ENCODE measurements at places on chromosomes 16 and 17. TPM values are rescaled to one million over a fixed set of nuclear protein-coding genes. Genes with fewer than 3 reads are reported as not detected.

- peak; percentile 25 for DNase-seq
- no peak overlapping the region for H3K27ac ChIP-seq
- H3K4me1 ChIP-seq, result peaks cover 27% of the 10 kb centered on the region
- H3K4me3 ChIP-seq, result peak overlapping the region; percentile 81
Observed at GRCh38 chr17:29388937-29389336, 1.2 kb upstream of the TAOK1 start.

DNA sequence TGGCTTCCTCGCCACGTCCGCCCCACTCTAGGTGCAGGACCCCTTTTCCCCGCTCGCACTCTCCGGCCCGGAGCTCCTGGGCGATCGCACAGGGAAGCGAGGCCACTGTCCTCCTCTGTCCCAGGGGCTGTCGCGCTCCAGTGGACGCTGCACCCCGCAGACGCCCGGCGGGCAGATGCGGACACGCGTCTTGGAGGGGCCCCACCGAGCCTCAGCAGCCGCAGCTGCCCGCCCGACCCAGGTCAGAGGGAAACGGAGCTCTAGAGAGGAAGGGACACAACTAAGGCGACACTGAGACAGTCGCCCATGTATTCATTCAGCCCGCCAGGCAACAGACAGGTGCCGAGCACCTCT, 726 bp upstream of the SLC13A5 start:
- no peaks in the 10 kb centered on the region for H3K36me3 ChIP-seq
- peaks cover 11% of the 10 kb centered on the region for H3K4me1 ChIP-seq
- peaks cover 52% of the 10 kb centered on the region for H3K27me3 ChIP-seq

DNA sequence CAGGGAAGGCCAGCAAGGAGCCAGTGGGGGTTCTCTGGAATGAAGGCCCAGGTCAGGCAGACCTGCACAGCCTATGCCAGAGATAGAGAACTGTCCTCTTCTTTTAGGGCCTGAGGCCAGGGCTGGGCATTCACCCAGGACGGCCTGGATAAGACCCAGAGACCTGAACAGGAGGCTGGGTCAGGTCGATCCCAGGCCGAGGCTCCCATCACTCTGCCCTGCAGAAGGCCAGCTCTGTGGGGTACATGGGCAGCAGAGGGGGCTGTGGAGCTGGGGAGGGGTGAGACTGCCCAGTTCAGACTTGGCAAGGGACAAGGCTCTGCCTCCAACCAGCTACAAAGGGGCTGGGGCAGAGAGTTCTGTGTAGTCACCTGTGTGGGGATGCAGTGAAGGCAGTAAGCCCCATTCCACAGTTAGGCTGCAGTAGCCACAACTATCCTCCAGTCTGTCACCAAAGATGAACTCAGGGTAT, 14.6 kb downstream of the HSD11B2 start:
- H3K36me3 ChIP-seq, result no peaks in the 10 kb centered on the region
- no peak overlapping the region for H3K27ac ChIP-seq
- H3K4me3 ChIP-seq, result no peak overlapping the region

DNA sequence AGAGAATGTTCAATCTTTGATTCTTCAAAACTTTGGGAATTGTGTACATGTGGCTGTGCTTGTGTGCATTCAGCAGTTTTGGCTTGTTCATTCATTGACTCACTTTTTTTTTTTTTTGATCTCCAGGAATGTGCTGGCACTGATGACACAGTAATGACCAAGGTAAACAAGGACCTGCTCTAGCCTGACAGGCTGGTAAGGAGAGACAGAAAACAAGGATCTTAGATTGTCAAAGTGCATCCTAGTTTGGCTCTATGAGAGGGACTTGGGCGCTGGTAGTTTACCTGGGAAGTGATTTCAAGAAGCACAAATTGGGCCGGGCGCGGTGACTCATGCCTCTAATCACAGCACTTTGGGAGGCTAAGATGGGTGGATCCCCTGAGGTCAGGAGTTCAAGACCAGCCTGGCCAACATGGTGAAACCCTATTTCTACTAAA, 233.1 kb upstream of the WSCD1 start:
- no peaks in the 10 kb centered on the region for H3K36me3 ChIP-seq
- no peaks in the 10 kb centered on the region for H3K27me3 ChIP-seq
- H3K27ac ChIP-seq, result no peak overlapping the region

GRCh38 chr17:56690441-56691291, 97.2 kb downstream of the NOG start:
- peaks cover 12% of the 10 kb centered on the region for H3K27me3 ChIP-seq
- no peak overlapping the region for H3K4me3 ChIP-seq
- no peak overlapping the region for H3K27ac ChIP-seq

GRCh38 chr17:38914741-38915638, 10.4 kb upstream of the LASP1NB start:
- peaks cover 37% of the 10 kb centered on the region for H3K36me3 ChIP-seq
- no peaks in the 10 kb centered on the region for H3K27me3 ChIP-seq
- H3K27ac ChIP-seq, result no peak overlapping the region
- no peak for DNase-seq
- H3K4me3 ChIP-seq, result no peak overlapping the region
- H3K4me1 ChIP-seq, result peaks cover 3% of the 10 kb centered on the region

GRCh38 chr16:55376567-55377167, 52.7 kb downstream of the IRX6 start:
- no peak overlapping the region for H3K27ac ChIP-seq
- peaks cover 22% of the 10 kb centered on the region for H3K27me3 ChIP-seq
- no peaks in the 10 kb centered on the region for H3K4me1 ChIP-seq
- H3K36me3 ChIP-seq, result no peaks in the 10 kb centered on the region
- no peak overlapping the region for H3K4me3 ChIP-seq

DNA sequence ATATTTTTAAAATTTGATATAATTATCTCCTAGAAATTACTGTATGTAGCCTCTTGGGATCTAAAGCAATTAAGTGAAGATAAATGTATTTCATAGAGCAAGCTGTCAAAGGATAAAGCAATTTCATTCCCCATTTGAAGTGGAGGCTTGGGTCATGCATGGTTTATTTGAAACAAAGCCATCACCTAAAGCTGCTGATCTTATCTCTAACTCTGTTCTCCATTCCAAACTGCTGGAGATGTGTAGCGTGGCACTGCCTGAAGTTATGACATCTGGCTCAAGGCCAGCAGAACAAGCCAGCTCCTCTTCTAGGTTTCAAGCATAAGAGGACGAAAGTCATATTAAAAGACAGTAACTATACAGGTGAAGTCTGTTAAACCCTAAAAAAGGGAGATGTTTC, 83.9 kb downstream of the HIC1 start:
- DNase-seq, result no peak
- peak overlapping the region; percentile 25 for H3K27ac ChIP-seq
- H3K27me3 ChIP-seq, result no peaks in the 10 kb centered on the region
- peaks cover 2% of the 10 kb centered on the region for H3K36me3 ChIP-seq
- H3K4me3 ChIP-seq, result no peak overlapping the region

DNA sequence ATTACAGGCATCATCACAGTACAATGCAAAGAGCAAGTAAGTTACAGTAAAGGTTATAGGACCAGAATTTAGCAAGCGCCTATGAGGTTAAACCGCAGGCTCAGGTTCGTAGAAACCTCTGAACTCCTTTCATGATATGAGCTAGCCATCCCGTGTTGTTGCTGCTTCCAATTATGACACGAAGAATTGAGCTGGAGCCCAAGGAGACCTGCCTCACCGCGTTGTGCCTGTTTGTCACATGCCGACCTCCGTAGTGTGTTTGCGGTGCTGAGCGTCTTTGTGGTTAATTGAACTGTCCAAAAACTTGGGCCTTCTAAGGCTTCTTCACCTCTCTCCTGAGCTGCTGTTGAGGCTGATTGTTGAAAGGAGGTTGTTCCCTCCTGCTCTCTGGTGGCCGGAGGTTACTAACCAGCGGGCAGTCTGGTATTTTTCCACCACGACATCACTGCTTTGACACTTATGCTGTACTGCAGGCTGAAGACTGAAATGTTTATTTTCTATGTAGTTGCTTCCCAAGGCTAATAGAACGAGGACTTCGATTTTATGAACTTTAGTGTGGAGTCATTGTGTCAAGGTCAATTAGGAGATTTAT, 67.5 kb downstream of the SEC14L1 start:
- no peak for DNase-seq
- no peak overlapping the region for H3K4me3 ChIP-seq
- H3K4me1 ChIP-seq, result no peaks in the 10 kb centered on the region
- no peaks in the 10 kb centered on the region for H3K27me3 ChIP-seq
- H3K36me3 ChIP-seq, result peaks cover 40% of the 10 kb centered on the region
- H3K27ac ChIP-seq, result no peak overlapping the region

KRTAP4-1 gene
- total RNA-seq, result not detected

GRCh38 chr17:83089328-83090132, 10.1 kb downstream of the METRNL start:
- no peak for DNase-seq
- H3K27ac ChIP-seq, result no peak overlapping the region
- H3K4me3 ChIP-seq, result no peak overlapping the region

PRR29 gene
- total RNA-seq, result 1.5 TPM

GRCh38 chr16:86214326-86215232, 295.7 kb upstream of the FOXF1 start:
- no peaks in the 10 kb centered on the region for H3K4me1 ChIP-seq
- H3K27me3 ChIP-seq, result no peaks in the 10 kb centered on the region
- H3K36me3 ChIP-seq, result no peaks in the 10 kb centered on the region
- H3K4me3 ChIP-seq, result no peak overlapping the region
- no peak for DNase-seq

- no peak overlapping the region for H3K4me3 ChIP-seq
- H3K27me3 ChIP-seq, result no peaks in the 10 kb centered on the region
- H3K27ac ChIP-seq, result no peak overlapping the region
- no peak for DNase-seq
- peaks cover 7% of the 10 kb centered on the region for H3K4me1 ChIP-seq
Observed at GRCh38 chr16:21994856-21995465, 6.0 kb downstream of the PDZD9 start.

DNA sequence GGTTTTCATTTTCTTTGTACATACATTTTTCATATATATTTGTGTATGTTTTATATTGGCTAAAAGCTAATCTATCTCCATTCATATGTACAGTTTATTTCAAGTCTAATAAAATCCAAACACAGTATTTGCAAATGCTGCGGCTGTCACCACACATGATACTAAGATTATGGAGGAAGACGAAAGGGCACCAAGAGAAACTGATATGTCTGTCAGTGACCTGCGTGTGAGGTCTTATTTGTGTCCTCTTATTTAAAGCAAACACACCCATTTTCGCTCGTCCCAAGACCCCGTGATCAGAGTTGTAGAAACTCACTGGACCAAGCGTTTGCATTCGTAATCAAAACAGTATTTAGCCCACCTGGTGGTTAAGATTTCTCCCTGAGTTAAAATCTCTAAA, 8.2 kb downstream of the MLYCD start:
- H3K27me3 ChIP-seq, result no peaks in the 10 kb centered on the region
- peaks cover 10% of the 10 kb centered on the region for H3K36me3 ChIP-seq
- DNase-seq, result no peak
- H3K27ac ChIP-seq, result no peak overlapping the region

- H3K36me3 ChIP-seq, result no peaks in the 10 kb centered on the region
- DNase-seq, result no peak
- H3K27me3 ChIP-seq, result no peaks in the 10 kb centered on the region
- no peak overlapping the region for H3K27ac ChIP-seq
- peaks cover 33% of the 10 kb centered on the region for H3K4me1 ChIP-seq
Observed at GRCh38 chr17:29129731-29130130, 50.5 kb downstream of the MYO18A start.

GRCh38 chr17:75565618-75566017, 22.0 kb upstream of the MYO15B start:
- H3K4me3 ChIP-seq, result no peak overlapping the region
- no peaks in the 10 kb centered on the region for H3K27me3 ChIP-seq
- H3K4me1 ChIP-seq, result no peaks in the 10 kb centered on the region
- no peak for DNase-seq
- no peaks in the 10 kb centered on the region for H3K36me3 ChIP-seq

- no peaks in the 10 kb centered on the region for H3K4me1 ChIP-seq
- H3K27me3 ChIP-seq, result peaks cover 13% of the 10 kb centered on the region
- H3K36me3 ChIP-seq, result no peaks in the 10 kb centered on the region
Observed at GRCh38 chr16:77744141-77744540, 21.8 kb downstream of the NUDT7 start.

MYH8 gene
- not detected for total RNA-seq

GPR179 gene
- 0.05 TPM for total RNA-seq

DNA sequence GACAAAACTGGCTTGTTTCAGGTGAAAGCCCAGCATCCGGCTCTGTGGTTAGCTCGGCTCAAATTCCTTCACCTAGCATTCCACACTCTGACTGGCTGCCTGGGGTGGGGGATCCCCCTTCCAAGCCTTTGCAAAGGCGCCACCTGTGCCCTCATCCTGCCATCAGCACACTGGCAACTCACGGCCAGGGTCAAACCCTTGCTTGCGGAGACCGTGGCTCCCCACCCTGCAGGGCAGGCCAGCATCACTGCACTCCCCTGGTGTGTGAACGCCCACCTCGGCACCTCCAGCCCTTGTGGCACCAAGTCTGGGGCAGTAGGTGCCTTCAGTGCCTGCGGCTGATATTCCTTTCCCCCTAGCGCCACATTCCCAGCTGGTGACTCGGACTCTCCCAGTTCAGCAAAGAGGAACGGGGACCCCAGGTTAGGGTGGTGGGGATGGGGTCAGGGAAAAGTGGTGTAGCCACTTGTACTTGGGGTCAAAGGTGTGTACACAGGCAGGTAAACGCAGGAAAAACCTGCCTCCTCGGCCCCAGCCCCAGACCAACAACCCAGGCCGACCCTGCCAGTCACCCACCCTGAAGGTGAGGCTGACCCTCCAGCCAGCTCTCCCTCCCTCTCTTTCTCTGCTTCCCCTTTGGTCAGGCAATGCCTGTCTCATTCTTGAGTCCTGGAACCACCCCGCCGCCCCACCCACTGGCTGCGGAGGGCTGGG, 1.1 kb downstream of the FLII start:
- peak overlapping the region; percentile 96 for H3K4me3 ChIP-seq
- DNase-seq, result peak; percentile 67
- H3K36me3 ChIP-seq, result peaks cover 17% of the 10 kb centered on the region
- H3K4me1 ChIP-seq, result peaks cover 41% of the 10 kb centered on the region

- no peaks in the 10 kb centered on the region for H3K4me1 ChIP-seq
- DNase-seq, result no peak
- H3K36me3 ChIP-seq, result no peaks in the 10 kb centered on the region
- H3K4me3 ChIP-seq, result no peak overlapping the region
Observed at GRCh38 chr16:84350685-84351400, 17.5 kb upstream of the ATP2C2 start.

HS3ST3B1 gene
- 5.0 TPM for total RNA-seq

PRAC1 gene
- not detected for total RNA-seq

DNA sequence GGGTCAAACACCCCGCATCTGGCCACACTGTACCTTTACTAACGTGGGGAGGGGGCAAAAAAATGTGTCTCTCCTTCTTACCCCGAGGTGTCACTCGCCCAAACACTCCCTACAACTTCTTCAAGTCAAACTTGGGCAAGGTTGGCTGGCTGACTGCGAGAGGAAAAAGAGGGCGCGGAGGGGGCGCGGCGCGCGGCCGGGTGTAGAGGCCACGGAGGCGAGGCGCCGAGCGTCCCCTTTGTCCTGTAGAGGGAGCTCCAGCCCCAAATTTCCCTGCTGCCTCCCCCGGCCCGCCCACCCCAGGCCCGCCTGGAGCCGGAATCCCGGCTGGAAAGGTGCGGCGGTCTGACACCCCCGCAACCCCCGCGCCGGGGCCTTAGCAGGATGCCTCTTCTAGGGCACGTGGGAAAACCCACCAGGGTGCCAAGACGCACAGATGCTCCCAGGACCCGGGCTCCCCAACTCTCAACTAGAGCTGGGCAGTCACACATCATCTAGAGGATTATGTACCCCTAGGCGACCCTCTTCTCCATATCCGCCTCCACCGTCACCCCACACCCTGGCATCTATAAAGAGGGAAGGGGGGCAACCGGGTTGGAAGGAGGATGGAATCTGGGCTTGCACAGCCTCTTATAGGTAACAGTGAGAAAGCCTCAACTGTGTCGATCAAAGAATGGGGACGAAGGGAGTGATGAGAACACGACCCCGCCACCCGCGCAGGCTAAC, 4.2 kb downstream of the IRX3 start:
- peaks cover 52% of the 10 kb centered on the region for H3K27me3 ChIP-seq
- DNase-seq, result peak; percentile 72
- no peak overlapping the region for H3K4me3 ChIP-seq
- H3K27ac ChIP-seq, result no peak overlapping the region

Measured in activated CD4-positive, alpha-beta T cell treated with anti-CD3 and anti-CD28 coated beads for 36 hours (primary cell).